ENCODE measurements at places on chromosomes 7 and 10.

GRCh38 chr7:55568613-55569268, 3.6 kb downstream of the VOPP1 start:
- no peak for DNase-seq

GRCh38 chr10:21300551-21300950, 224.9 kb downstream of the SKIDA1 start:
- DNase-seq = no peak

GRCh38 chr7:131454498-131454897, 101.9 kb downstream of the PODXL start:
- DNase-seq = no peak

DNA sequence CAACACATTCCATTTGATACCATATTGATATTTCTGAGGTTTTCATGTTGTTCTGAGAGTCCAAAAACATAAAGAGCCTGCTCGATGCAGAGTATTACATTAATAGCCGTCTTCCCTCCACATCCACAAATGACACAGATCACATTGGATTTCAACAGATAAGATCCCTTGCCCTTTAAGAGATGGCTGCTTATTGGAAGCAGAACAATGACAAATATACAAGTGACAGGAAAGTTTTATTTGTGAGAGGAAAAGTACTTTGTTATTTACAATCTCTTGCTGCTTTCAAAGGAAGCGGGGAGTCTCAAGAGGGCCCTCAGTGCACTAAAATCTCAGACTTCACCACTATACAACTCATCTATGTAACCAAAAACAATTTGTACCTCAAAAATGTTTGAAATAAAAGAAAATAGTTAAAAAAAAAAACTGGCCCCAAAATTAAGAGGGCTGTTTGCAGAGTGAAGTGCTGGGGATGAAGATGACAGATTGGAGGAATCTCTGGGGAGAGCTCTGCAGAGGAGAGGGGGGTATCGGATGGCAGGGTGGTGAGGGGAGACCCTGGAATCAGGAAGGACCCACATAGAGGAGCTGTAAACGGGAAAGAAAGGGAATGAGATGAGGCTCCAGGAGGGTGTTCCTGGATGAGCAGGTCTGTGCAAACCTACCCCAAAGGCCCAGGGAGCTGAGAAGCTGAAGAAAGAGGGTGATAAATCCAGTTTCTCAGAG, 42.5 kb upstream of the ZNF438 start:
- no peak for DNase-seq

- DNase-seq = no peak
These were observed 46.2 kb downstream of the AMZ1 start for GRCh38 chr7:2734084-2734686.

- no peak for DNase-seq
These were observed 78.2 kb downstream of the CCSER2 start for GRCh38 chr10:84406561-84406960.

DNA sequence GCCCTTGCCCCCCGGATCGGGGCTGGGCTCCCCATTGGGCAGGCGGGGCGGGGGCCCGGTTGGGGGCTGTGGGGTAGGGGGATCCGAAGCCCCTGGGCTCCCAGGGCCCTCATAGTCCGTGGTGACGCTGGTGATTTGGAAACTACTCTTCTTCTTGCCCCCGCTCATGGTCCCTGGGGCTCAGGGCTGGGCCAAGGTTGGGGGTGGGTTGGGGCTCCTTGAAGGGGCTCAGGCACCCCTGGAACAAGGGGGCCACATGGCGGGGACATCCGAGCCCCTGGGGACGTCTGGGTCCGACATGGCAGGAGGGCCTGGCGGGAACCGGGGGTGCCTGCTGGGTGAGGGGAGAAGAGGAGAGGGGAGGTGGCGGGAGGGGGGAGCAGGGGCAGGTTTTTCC, 1.1 kb downstream of the TSC22D4 start:
- no peak for DNase-seq

DNA sequence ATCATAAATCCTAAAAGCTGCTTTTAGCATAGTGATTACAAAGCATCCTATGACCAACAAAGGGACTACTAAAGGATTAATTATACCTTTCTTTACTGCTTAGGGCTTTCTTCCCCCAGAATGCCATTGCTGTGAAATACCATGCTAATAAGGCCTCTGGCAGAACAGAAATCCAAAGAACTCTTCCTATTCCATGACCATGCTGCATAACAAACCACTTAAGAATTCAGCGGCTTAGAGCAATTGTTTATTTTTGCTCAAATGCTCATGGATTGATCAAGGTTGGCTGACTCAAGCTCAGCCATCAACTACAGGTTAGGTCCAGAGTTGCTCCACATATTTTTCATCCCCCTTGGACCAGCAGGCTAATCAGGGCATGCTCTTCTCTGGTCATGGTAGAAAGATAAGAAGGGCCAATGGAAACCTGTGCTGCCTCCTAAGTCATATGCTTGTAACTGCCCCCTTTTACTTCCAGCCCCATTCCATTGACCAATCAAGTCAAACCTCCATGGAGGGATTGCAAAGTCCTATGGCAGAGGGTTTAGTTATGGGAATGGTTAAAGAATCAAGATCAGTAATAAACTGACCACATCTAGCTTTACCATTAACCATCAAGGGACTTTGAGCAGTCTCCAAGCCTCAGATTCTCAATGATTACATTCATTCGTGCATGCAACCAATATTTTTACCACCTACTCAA, 244.4 kb upstream of the FZD1 start:
- no peak for DNase-seq

- no peak for DNase-seq
These were observed 741.2 kb upstream of the ZWINT start for GRCh38 chr10:57102236-57102635.

DNA sequence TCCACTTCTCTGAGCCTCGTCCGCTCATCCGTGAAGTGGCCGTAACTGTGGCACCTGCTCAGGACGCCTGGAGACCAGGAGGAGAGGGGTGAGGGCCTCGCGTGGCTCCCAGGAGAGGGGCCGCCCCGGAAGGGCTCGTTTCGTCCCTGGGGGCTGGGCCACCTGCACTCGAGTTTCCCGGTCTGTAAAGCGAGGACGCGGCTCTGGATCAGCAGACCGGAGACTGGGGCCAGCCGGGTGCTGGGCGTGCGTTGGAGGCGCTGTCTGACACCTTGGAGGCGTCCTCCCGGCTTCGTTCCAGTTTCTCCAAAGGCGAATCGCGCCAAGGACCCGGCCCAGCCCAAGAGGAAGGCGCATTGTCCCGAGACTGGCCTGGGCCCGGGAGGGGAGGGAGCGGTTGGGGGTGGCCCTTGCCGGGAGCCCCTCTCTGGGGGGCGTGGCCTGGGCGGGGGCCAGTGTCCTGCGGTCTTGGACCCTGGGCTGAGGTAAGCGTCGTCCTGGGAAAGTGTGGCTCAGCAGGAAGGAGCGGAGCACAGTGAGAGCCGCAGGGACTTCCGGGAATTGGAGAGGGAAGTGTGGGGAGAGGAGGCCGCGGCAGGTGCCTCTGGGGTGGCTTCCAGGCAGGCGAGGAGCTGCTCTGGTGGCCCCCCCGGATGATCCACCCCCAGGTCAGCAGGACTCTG, 89.6 kb downstream of the FOXL3 start:
- no peak for DNase-seq

GRCh38 chr7:66050990-66051448, 24.6 kb upstream of the ASL start:
- DNase-seq = no peak

DNA sequence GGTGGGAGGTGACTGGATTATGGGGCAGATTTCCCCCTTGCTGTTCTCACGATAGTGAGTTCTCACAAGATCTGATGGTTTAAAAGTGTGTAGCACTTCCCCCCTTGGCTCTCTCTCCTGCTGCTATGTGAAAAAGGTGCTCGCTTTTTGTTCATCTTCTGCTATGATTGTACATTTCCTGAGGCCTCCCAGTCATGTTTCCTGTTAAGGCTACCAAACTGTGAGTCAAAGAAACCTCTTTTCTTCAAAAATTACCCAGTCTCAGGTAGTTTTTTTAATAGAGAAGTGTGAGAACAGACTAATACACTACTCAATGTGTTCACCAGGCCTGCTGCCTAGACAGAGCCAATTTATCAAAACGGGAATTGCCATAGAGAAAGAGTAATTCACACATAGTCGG, 49.7 kb downstream of the SDHAF3 start:
- DNase-seq = no peak

DNA sequence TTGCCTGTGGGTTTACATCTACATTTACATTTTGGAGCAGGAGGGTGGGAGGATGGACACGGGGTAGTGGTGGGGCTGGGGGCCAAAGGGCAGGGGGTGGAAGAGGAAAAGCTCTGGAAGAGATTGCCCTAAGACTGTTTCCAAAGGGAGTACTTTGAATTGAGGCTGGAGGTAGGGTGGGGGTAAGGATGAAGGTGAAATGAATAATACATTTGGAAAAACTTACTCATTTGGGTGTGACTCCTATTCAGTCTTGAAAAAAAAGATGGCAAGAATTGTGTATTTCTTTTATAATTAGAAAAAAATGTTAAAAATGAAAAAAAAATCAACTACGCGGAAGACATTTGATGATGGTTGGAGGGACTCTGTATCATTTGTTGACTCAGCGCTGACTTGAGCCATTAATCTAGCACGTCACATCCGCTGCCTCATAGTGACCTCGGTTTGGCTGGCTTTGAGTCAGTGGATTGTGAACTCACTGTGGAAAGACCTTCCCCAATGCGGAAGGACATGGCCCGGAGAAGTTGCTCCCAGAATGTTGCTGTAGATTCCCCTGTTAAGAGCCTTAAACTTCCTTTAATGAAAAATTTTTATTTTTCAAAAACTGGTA, 2.8 kb downstream of the FAM180A start:
- no peak for DNase-seq

DNA sequence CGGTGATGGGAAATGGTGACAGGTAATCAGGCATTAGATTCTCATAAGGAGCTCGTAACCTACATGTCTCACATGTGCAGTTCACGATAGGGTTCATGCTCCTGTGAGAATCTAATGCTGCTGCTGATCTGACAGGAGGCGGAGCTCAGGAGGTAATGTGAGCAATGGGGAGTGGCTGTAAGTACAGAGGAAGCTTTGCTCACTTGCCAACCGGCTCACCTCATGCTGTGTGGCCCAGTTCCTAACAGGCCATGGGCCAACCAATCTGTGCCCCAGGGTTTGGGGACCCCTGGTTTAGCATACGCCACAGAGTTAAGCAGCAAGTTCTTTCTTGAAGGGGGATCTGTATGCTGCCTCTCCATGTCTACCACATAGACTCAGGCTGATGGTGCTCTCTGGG, 133.1 kb downstream of the IQUB start:
- no peak for DNase-seq

DNA sequence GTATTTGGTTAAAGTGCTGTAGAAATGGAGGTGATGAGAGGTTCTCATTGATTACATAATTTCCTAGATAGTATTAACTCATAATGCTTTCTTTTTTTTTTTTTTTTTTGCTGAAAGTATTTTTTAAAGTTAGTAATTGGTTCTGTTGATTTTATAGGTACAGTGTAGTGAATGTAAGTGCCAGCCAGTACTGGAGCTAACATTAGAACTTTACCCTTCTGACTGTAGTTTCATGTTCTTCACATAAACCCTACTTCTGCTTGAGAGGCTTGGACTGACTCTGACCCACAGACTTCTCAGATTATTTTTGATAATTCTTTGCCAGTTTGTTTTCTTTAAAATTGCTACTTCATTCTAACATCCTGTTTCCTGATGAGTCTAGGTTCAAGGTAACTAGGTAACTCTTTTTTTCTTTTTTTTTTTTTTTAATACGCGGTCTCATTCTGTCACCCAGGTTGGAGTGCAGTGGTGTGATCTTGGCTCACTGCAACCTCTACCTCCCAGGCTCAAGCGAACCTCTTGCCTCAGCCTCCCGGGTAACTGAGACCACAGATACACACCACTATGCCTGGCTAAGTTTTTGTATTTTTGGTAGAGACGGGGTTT, 92.2 kb upstream of the OIT3 start:
- DNase-seq = no peak

GRCh38 chr7:151925446-151926335, 30.6 kb upstream of the GALNTL5 start:
- no peak for DNase-seq

DNA sequence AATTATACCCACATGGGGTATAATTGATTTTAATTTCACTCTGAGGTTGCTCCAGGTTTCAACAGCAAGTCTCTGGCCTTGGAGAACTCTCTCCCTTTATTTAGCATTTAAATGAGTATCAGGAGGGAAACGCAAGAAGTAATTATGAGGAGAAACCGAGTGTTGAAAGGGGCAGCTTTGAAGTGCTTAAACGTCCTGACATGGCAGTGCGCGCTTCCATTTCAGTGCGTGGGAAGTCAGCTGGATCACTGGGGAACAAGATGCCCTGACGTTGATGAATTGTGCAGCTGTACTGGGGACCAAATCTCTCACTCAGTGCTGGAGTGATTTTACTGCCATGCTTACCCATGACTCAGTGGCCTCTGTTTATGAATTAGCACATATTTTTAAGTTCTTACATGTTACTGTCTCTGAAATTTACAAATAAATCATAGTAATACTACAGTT, 106.0 kb upstream of the PRR15 start:
- no peak for DNase-seq

Data from stimulated activated CD8-positive, alpha-beta memory T cell treated with anti-CD3 and anti-CD28 coated beads, Interleukin-12 subunit alpha, Interleukin-12 subunit beta, amount 100 ng/mL, for 1 hour (primary cell).